ENCODE measurements at places on chromosomes 1 and 21.

DNA sequence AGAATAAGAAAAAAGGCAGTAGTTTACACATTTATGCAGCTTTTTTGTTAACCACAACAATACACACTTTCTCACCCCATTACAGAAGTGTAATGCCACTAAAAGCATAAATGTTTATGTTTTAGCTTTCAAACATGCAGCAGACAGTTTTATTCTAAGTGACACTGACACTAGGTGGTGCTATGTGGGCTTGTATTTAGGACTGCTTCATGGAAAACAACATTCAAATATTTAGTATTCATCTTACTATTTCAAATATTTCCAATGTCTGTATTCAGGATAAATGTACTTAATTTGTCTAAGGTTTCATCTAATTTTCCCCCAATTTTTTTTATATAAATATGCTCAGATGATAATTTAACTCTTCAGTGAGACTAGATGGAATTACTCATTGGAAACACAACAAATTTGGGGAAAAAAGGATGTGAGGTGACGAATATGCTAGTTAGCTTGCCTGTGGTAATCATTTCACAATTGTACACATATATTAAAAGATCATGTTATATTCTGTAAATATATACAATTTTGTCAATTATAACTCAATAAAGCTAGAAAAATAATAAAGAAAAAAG, 71.4 kb downstream of the USP1 start:
- DNase-seq: peak; percentile 1

DNA sequence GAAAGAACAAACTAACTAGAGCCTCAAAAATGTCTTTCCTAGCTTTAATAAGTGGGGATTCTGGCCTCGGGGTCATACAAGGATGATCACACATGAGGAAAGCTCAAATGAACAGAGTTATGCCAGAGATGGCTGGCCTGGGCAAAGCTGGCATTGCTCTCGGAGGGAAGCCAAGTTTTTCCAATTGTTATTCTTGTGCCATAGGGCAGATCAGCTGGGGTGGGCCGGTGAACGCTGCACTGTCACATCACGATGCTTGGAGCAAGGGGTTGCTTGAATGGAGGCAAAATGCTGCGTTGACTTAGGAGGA, 75.9 kb upstream of the LYST start:
- DNase-seq: no peak

GRCh38 chr1:108661030-108661609, at the start of gene HENMT1:
Gene HENMT1, minus strand, starts transcription at chr1:108661093. Its CDS starts 1,209 bp downstream, at chr1:108659884.
- DNase-seq: no peak

DNA sequence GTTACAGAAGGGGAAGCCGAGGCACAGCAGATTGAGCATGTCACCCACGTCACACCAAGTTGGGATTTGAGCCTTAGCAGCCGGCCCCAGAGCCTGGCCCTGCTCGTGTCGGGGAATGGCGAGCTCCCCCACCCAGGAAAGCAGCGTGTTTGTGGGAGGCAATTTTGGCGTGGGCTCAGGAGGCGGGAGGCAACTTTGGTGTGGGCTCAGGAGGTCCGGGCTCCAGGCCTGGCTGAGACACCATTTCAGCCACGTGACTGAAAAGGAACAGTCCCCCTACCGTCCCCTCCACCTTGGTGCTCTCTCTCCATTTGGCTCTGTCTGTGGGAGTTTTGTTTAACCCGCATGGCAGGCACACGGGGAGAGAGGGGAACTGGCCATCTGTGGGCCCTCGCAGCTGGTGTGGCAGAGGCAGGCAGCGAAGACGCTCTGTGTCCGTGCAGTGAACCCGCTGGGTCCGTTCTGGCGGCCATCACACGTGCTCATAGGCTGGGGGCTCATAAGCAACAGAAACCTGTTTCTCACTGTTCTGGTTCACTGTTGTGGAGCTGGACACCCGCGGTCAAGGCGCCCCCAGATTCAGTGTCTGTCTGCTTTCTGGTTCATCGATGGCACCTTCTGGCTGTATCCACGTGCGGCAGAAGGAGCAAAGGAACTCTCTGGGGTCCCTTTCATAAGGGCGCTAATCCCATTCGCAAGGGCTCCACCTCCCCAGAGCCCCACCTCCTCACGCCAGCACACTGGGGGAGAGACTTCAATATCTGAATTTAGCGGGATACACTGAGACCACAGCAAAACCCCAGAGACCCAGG, 110.2 kb downstream of the CRYAA start:
- no peak for DNase-seq

GRCh38 chr1:59223989-59224634, 72.8 kb upstream of the FGGY start:
- no peak for DNase-seq

DNA sequence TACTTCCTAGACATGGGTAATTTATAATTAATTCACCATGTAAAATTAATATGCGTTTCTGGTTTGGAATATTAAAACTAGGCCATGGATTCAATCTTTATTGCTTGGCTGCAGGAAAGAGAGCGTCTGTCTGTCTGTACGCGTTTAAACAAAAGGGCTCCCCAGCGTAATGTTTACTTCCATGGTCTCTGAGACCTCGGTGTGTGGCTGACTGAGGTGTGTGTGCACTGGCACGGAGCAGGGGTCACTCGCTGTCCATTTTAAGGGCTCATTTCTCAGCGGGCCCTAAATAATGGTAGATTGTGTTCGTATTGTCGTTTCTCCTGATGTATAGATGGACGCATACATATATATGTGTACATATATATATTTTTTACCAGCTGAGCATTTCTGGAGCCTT, 119.6 kb downstream of the ATG4C start:
- DNase-seq: no peak

GRCh38 chr1:228000836-228001563, 5.8 kb upstream of the WNT3A start:
- no peak for DNase-seq

GRCh38 chr21:39715804-39716397, 29.1 kb upstream of the IGSF5 start:
- DNase-seq: peak; percentile 64

DNA sequence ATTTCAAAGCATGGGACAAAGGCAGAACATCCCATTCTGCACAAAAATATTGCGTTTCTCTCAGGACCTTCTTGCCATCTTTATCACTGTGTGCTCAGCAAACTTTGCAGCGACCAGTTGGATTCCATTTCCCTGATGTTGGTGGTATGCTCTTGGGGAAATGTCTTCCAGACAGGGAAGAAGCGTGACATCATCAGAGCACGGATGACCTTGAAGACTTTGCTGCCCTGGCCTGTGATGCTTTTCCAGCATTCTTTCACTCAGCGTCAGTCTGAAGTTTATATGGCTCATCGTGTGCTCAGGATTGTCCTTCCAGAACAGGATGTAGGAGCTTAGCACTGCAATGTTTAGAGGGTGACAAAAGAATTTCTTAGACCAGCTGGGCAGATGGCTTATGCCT, 131.4 kb upstream of the F3 start:
- no peak for DNase-seq

DNA sequence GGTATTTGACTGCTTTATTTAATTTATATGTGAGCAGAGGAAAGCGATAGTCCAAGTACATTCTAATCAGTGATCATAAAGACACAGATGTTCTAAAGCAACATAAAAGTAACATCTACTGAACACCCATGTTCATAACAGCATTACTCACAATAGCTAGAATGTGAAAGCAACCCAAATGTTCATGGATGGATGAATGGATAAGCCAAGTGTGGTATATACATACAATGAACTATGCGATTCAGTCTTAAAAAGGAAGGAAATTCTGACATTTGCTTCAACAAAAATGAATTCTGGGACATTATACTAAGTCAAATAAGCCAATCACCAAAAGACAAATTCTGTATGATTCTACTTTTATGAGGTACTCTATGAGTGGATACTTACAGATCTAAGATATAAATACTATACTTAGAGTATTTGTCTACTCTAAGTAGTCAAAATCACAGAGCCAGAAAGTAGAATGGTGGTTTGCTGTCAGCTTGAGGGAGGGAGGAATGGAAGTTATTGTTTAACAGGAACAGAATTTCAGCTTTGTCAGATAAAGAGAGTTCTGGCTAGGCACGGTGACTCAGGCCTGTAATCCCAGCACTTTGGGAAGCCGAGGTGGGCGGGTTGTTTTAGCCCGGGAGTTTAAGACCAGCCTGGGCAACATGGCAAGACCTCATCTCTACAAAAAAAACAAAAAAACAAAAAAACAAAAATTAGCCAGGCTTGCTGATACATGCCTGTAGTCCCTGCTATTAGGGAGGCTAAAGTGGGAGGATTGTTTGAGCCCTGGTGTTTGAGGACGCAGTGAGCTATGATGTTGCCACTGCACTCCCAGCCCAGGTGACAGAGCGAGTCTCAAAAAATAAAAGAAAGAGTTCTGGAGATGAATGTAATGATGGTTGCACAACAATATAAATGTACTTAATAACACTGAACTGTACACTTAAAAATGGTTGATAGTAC, 79.7 kb upstream of the ARHGAP29 start:
- no peak for DNase-seq

DNA sequence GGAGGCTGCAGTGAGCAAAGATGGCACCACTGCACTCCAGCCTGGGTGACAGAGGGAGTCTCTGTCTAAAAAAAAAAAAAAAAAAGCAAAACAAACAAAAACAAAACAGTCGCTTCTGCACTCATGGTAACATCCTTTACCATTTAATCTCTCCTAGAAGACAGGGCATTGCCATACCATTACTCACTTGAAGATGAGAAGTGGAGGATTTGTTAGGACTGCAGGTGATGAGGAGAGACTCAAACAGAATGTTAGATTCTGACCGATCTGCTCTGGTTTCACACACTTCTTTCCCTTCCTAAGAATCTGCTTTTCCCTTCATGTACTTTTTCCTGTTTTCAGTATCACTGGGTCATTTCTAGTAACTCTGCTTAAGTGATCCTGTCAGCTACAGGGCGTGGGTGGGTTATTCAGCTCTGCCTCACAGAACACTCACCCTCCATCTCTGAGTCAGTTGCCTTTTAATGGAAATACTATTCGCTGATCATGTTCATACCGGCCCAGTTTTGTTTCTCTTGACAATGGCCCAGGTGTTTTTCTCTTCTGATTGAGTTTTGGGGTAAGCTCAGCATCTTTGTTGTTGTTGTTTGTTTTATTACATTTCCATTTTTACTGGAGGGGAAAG, 148.0 kb upstream of the ERG start:
- DNase-seq: no peak

GRCh38 chr1:236851871-236852270, 56.8 kb downstream of the MTR start:
- no peak for DNase-seq

DNA sequence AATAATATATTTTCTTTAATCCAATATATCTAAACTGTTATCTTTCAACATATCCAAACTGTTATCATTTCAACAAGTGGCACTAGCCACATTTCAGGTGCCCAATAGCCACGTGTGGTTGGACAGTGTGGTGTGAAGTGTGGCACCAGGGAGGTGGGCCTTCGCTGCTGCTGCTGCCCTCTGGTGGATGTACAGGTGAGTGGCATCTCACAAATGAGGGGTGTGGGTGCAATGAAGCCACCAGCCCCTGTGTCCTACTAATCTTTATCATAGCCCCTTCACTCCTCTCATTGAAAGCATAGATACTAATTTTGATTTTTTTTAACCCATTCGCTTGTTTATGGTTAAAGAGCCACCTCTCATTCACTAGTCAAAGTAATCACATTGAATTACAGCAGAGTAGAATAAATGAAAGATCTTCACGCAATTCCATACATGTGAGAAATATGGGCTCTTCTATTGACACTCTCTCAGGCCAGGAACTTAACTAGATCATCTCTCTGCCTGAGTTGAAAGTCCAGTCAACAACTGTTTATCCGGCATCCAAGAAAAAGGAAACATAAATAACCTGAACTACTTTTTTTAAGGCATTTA, 499.2 kb downstream of the OMA1 start:
- no peak for DNase-seq

DNA sequence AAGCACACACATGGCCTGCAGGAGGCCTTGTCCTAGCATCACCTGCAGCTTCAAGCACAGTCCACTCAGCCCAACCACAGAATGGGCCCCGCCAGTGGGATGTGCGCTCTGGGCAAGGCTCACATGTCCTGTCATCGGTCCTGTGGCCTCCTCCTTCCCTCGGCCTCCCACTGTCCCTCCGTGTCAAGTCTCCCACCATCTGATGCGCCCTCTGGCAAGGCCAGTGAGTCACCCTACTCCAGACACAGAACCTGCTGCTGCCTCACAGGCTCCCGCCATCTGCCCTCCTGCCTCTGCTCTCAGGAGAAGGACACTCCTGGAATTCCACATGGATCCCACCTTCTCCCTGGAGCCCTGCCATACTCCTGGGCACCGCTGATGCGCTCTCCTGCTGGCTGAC, 14.2 kb downstream of the KCNAB2 start:
- no peak for DNase-seq

DNA sequence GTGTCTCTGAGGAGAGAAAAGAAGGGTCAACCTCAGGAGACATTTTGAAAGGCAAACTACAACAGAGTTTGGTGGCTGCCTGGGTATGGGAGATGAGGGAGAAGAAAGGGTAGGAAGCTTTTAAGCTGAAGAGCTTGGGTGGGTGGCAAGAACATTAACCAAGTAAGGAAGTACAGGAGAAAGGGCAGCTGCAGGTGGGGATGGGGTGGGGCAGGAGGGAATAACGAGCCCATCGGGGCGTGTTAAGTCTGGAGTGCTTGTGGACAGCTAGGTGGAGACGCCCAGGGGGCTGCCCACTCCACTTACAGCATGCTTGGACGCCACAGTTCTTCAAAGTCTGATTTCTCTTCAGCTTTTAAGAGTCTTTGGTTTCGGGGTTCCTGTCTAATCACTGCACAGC, 42.8 kb downstream of the TTC13 start:
- DNase-seq: no peak

DNA sequence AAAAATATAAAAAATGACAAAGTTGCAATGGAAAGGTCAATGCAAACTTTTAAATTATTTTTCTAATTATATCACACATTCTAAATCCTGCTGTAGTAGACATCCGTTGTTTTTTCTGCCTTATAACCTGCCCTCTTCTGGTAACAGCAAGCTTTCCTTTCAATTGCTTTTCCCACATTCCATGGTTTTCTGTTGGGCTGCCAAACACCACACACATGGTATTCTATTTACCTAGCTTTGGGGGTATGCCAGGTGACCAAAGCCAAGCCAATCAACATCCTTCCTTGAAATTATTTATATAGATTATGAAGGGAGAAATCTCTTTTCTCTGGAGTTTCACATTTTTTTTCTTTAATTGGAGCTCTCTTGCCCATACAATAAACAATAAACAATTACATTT, 3.4 kb upstream of the LAMC1 start:
- no peak for DNase-seq

DNA sequence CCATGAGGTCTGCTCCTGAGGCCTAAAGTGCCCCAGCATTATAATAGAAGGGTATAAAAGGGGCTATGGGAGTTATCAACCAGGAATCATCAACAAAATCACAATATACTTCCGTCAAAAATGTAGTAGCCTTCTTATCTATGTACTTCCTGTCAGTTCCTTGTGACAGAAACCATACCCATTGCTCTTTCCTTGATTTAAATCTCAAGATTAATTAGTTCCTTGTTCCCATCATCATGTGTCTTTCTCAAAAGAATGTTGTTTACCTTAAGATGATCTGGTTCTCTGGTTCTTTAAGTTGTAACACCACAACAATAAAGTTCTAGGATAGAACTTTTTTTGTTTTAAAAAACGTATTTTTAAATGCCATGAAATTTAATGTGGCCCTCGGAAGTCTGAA, 833.3 kb downstream of the LTN1 start:
- no peak for DNase-seq

GRCh38 chr1:161398900-161399256, 31.2 kb upstream of the CFAP126 start:
- DNase-seq: no peak

All from NCI-H1436 (cell line).